HT1080 (cell line): ENCODE measurements at places on chromosomes 1 and 21.
A peak's percentile ranks its signal among the peaks of the same experiment; 100 is the strongest.

- no peak for DNase-seq
Measured at GRCh38 chr1:205764578-205764977, 10.7 kb downstream of the RAB29 start.

DNA sequence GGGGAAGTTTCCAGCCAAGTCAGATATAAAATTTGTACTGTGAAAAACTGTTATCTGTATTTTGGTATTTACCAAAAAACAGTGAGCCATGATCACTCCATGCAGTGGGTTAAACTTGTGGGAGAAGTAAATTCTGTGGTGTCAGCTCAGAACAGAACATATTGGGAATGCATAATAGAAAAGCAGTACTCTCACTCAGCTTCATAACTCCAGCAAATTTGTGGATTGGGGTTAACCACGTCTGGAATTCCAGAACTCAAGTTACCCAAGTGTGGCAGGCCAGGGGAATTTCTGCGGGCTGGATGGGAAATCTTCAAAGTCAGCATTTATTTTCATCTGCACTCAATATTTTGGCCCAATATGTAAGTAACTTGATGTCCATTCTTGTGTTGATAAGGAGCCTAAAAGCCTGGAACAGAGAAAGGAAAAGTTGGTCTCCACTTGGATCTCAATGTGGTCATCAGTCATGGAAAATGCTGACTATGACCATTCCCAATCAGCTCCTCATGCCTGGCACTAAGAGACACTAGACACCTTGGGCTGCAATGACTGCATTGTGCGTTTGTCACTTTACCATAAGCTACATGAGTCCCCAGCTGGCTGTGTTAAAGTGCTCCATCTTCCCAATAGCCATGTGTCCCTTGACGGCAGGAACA, 39.1 kb upstream of the ENAH start:
- peak; percentile 20 for DNase-seq

GRCh38 chr1:52426371-52426770, 22.0 kb downstream of the PRPF38A start:
- no peak for DNase-seq

DNA sequence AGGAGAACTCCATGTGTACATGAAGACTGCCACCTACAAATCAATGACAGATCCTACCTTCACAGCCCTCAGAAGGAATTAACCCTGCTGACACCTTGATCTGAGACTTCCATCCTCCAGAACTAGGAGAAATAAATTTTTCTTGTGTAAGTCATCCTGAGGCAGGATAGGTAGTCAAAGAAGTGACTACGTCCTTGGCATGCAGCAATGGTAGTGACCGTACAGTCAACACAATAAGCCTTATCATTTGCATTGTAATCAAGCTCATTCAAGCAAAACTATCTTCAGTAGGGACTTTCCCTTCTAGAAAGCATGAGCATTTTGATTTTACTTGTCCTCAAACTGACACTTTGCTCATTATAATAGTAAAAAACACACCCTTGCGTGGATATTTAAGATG, 64.0 kb upstream of the KCNK1 start:
- DNase-seq, result no peak

DNA sequence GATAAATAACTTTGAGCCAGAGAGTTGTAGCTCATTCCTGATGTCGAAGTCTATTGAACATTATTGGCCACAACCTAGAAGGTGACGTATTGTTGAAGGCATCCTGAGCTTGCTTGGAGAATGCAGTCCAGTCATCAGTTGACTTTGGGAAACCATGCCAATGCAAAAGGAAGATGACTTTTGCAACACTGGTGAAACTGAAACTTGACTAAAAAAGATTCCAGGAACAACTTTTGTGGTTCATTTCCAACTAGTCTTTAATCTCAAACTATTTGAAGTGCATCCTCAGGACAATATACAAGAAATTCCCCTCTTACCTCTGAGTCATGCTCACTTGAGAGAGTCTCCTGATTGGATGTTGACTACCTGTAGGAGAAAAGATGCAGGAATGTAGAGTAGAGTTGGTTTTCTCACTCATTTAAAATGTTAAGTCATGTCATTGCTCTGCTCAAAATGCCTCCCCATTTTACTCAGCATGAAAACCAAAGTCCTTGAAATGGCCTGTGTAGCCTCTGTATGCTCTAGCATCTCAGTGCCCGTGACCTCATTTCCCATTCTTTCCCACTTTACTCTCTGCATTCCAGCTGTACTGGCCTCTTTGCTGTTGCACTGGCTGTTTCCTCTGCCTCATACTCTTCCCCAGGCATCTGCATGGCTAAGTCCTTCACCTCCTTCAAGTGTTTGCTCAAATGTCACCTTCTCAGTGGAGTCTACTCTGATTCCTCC, 24.4 kb upstream of the LEPR start:
- peak; percentile 85 for DNase-seq

DNA sequence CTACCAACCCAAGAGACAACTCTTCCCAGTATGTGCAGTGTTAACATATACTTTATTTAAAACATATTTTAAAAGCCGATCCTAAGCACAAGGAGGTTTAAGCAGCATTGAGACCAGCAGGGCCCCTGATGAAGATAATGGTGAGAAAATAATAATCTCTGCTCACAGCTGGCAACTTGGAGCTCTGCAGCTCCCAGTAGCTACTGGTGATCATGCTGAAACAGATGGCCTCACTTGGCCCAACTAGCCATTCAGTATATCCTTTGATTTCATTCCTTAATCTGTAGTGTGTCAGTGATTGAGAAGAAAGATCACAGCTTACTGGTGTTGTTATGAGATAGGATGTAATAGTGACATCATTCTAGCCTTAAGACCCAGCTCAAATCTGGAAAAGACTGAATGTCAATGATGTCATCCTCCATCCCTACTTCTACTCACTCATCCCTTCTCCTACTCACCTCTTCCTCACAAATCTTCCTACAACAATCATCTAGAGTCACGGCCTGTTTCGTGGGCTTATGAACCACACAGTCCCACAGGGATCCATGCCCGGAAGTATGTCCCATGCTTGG, 817.9 kb downstream of the PLA2G4A start:
- DNase-seq, result no peak

DNA sequence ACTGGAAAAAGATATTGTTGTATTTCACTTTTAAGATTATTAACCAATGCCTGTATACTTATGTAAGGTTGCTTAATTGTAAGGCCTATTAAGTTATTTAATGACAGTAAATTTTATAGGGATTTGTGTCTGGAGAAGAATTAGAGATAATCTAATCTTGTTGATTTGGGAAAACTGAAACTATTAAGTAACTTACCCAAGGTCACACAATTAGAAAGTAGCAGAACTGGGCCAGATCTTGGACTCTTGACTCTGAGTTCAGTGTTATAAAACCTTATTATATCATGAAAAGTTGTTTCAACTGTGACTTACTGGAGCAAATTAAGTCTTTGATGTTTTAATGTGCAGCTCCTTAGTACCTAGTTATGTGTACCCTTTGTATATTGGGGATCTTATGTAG, 38.5 kb downstream of the CAMTA1 start:
- no peak for DNase-seq

- no peak for DNase-seq
Measured at GRCh38 chr1:77744576-77744975, 15.1 kb downstream of the USP33 start.

DNA sequence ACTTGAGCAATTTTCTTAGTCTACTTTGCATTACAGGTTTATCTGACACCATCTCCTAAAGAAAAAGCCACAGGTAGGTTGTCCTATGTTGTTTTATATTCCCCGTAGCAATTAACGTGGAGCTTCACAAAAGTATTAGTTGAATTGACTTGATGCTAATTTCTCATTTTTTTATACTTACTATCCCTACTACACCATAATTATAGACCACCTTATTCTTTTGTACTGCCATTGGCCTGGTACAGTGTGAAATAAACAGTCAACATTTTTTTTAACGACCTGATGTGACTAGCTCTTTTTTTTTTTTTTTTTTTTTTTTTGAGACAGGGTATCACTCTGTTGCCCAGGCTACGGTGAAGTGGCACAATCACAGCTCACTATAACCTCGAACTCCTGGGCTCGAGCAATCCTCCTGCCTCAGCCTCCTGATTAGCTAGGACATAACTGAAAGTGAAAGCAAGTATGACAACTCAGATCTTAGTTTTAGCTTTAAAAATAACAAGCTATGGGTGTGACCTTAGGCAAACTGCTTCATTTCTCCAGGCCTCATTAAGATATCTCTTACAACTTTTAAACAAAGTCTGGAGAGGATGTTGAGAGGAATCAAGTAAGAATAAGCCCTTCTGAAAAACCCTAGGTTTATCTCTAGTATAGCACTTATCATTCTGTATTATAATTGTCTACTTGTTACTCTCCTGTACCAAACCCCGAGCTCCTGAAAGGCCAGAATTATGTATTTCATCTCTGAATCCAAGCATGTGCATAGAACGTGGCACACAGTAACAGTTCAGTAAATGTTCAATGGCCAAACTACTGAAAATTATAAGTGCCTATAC, 49.5 kb downstream of the LUZP1 start:
- DNase-seq, result peak; percentile 34

DNA sequence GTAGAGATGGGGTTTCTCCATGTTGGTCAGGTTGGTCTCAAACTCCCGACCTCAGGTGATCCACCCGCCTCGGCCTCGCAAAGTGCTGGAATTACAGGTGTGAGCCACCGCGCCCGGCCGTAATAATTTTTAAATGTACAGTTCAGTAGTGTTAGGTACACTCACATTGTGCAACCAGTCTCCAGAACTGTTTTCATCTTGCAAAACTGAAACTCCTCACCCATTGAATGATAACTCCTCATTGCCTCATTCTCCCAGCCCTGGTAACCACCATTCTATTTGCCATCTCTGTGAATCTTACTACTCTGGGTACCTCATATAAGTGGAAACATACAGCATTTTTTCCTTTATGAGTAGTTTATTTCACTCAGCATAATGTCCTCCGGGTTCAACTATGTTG, 3.4 kb downstream of the NLRP3 start:
- DNase-seq, result no peak

- no peak for DNase-seq
Measured at GRCh38 chr1:236112332-236112627, 30.1 kb upstream of the GPR137B start.

GRCh38 chr1:5189384-5189783, 535.0 kb downstream of the AJAP1 start:
- DNase-seq, result no peak

GRCh38 chr21:43665879-43666278, 6.5 kb downstream of the RRP1B start:
- DNase-seq, result no peak

DNA sequence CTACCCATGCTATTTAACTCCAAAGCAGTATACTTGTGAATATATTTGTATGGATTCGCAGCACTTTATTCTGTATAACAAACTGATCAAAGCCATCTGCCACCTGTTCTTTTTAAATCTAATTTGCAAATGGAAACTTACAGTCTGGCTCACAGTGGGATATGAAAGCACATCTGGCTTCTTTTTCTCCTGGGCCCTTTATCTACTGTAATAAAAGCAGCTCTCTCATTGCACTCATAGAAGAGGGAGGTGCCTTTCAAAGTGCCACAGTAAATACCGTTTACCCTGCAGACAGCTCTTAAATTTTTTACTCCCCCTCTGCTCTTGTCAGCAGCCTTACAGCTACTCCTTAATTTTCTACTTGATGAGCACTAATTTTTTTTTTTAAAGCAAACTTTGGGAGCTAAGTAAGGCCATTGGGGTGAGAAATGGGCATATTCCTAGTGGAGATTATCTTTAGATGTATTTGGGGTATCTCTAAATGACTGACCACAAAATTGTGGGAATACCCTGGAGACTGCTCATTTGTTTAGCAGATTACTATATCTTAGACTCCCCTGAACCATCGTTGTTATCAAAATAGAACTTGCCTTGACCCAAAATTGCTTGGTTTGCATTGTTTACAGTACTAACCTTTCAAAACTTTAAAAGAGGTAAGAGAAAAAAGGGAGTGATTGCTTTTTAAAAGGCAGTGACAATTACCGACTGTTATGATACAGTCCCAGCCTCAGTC, 110.1 kb downstream of the VPS13D start:
- no peak for DNase-seq

DNA sequence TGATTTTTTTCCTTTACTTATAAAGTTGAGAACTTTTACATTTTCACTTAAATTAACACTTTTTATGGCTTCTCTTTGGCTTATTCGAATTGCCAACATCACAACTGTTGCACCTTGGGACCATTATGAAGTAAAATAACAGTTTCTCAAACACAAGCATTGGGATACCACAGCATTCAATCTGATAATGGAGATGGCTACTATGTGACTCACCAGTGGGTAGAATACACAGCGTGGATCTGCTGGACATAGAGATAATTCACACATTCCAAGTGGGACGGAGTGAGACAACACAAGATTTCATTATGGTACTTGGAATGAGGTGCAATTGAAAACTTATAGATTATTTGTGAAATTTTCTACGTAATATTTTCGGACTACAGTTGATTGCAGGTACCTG, 68.0 kb downstream of the ADAMTS1 start:
- DNase-seq, result no peak

DNA sequence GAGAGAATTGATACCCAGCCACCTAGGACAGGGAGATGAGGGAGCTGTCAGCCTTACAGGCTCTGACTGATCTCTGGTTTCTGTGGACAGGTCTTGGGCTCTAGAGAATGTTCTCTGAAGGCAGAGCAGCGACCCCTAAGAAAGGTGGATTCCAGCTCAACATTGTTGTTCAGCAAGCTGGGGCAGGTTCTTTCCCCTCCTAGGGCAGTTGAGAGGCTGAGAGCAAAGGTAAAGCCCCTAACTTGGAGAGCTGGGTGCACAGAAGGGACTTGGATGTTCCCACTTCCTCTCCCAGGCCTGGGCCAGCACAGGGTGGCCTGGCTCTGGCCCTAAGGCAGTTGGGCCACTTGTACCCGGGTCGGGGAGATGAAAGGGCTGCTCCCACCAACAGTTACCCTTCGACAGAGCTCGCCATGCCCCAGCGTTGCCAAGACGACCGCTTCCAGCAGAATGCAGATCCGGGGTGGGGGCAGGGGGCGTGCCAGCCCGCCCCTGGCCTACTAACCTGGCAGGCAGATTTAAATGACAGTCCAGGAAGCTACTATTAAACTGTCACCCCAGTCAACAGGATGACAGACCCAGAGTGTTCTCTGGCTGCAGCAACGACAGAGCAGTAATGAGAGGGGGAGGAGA, 31.6 kb downstream of the LRP8 start:
- no peak for DNase-seq

DNA sequence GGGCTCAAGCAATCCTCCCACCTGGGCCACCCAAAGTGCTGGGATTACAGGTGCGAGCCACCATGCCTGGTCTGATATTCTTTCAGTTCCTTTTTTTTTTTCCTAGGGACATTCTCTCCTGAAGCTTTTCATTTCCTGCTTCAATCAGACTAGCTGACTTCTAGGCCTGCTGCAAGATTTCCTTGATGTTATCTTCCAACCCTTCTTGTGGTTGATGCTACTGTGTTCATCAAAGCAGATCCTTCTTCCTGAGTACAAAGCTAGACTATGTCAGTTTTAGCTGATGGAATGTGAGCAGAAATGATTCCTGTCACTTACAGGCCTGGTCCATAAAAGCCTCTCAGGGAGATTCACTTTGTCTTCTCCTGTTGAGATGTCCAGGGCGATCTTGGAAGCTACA, 146.4 kb downstream of the CDC7 start:
- no peak for DNase-seq

DNA sequence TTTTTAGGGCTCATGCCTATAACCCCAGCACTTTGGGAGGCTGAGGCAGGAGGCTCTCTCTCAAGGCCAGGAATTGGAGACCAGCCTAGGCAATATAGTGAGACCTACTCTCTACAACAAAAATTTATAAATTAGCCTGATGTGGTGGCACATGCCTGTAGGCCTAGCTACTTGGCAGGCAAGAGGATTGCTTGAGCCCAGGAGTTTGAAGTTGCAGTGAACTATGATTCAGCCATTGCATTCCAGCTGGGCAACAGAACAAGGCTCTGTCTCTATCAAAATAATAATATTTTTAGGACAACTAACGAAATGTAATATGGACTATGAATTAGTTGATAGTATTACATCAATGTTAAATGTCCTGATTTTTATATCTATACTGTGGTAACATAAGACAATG, 68.8 kb upstream of the ARID1A start:
- DNase-seq, result no peak
